ENCODE measurements at places on chromosomes 7 and 10.
A peak's percentile ranks its signal among the peaks of the same experiment; 100 is the strongest.

GRCh38 chr7:139635526-139636302 is 112.2 kb downstream of the CLEC2L start:
- peak; percentile 35 for DNase-seq

DNA sequence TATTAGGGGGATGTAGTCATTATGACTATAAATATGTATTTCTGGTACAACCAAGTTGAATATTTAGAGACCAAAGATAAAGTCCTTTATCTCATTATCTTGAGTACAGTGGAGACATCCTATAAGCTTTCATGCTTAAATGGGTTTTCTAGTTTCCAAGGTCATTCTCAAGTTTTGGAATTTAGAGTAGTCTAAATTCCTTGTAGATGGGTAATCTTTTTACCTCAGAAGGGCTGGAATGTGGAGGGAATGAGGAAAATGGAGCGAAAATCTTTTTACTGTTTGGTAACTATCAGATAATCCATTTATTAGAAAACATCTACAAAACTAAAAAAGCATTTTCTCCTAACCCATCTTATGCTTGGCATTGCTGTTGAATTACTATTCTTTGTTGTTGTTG is 181.3 kb downstream of the RNF133 start:
- DNase-seq: no peak

DNA sequence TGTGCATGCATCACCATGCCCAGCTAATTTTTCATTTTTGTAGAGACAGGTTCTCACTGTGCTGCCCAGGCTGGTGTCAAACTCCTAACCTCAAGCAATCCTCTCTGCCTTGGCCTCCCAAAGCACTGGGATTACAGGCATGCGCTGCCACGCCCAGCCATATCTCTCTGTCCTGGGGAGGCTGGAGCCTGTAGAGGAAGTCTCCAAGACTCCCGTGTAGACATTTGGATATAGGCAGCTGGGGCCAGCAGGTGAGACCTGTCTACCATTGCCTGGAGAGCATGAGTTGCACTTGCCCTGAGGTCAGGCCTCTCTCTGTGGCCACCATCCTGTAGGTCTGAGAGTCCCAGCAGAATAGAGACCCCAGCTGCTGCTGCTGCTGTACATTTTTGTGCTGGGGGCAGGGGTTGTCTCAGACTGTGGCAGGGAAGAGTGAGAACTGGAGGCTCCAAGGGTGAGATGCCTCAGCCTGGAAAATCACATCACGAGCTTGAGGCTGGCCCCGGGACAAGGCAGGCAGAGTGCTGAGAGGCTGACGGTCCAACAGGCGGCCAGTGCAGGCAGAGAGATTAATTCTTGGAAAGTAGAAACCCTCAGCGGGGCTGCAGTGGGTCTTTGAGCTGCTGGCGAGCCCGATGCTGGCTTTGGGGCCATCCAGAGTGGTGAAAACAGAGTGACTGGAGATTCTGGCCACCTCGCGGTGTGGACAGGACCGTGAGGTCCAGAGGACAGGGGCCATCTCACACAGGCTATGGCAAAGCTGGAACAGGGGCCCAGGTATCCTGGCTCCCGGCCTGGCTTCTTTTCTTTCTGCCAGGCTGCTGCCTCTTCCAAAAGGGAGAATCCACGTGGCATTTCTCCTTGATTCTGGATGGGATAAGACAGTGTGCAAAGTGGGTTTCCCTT is 60.9 kb downstream of the TMEM270 start:
- no peak for DNase-seq

DNA sequence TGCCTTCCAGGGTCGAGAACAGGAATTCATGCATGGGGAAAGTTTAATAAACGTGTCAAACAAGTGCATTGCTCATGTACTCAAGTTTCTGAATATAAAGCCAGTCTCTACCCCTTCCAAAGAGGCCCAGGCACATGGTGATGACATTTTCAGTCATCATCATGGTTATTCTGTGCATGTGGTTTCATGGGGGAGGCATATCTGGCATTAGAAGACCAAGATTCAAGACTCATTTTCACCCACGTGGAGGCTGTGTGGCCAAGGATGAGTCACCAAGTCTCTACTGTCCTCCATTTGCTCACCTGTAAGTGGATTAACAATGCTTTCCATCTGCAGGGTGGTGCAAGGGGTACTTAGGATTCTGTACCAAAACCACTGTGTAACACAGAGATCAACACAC is 34.0 kb upstream of the CNPY1 start:
- no peak for DNase-seq

DNA sequence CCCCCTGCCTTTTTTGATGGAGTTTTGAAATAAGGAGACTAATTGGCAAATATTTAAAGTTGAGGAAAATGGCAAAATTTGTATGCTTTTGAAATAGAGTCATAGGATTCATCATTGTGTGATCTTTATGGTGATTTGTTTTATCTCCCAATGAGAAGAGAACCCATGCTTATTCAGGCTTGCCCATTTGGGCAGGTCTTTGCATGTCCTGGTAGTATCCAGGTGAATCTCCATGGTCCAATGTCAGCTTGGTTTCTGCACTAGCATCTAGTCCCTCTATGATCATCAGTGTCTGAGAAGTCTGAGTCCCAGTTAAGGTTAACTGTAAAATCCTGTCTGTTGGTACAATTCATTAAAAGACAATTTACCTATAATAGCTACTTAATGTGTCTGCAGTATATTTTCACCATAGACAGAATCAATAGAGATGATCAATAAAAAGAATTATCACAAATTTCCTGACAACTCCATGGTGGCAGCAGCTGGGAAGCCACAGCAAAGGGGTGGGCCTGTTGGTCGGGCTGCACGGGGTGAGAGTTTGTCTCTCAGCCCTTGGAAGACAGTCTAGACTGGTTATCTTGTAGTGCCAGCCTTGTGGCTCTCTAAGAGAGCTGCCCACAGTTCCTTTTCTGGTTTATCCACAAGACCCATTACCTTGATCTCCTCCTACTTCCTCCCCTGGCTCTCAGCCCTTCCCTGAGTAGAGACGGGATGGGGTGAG is 22.2 kb upstream of the BMPER start:
- no peak for DNase-seq

- no peak for DNase-seq
These were observed 9.7 kb downstream of the STAMBPL1 start for GRCh38 chr10:88889559-88890337.

DNA sequence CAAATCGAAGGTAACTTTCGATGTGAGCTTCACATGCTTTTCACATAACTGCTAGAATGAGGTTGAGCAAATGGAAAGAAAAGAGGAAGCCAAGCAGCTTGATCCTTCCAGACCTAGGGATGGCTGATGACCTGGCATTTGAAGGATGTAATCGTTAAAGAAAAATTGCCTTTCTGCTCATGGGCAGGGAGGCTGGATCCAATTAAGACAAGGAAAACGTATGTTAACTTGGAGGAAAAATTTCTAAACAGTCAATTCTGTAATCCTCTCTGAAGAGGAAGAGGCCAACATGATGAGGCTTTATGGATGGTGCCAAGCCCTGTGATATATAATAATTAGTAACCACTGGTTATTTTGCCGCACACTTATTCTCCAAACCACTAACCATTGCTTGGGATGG is 12.5 kb downstream of the GRK5 start:
- no peak for DNase-seq

DNA sequence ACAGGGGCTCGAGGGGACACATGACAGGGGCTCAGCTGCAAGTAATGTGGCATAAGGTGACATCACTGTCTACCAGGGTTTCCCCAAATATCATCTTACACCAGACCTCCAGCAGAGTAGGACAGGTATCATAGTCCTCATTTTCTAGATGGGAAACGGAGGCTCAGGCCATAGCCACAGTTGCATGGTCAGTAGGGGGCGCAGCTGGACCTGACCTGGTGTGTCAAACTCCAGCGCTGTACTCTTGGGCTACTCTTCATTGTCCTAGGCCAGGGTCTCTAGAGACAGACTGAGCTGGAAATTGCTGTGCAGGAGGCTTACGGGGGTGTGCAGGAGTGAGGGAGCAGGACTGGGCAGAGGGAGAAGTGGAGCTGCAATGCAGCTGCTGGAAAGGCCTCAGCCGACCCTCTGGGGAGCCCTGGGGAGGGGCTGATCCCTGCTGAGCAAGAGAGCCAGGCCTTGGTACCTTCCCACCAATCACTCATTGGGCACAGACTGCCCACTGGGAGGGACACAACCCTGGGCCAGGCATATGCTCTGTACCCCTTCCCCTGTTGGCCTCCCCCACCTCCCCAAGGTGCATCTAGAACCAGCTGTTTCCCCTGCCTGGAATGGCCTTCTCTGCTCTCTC is 89.9 kb downstream of the CDH23 start:
- DNase-seq: no peak

DNA sequence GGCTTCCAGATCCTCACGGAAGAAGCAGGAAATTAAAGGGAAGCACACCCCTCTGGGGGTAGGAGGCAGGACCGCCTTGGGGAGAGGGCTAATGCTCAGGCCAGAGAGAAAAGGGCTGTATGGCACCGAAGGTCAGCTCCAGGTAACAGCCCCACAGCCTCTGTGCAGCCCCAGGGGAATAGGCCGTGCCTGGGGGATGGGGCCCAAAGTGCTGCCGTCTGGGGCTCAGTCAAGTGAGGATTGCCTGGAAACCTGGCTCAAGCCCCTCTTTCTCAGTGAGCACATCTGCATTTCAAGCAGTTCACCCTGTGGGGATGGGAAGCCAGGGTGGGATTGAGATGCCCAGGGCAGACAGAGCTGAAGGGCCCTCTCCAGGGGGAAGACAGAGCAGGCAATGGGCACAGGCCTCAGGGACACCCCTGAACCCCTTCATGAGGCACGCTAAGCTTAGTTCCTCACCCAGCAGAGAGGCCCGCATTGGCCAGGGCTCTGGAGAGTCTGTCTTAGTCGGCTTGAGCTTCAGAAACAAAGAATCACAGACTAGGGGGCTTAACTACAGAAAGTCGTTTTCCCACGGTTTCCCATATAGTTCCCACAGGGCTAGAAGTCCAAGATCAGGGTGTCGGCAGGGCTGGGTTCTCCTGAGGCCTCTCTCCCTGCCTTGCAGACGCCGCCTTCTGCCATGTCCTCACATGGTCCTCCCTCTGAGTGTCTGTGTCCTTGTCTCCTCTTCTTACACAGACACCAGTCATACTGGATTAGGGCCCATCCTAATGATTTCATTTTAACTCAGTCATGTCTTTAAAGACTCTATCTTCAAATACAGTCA is 118.2 kb downstream of the PTPN20 start:
- DNase-seq: no peak

GRCh38 chr10:86872757-86873156 is 84.7 kb downstream of the MMRN2 start:
- DNase-seq: no peak

DNA sequence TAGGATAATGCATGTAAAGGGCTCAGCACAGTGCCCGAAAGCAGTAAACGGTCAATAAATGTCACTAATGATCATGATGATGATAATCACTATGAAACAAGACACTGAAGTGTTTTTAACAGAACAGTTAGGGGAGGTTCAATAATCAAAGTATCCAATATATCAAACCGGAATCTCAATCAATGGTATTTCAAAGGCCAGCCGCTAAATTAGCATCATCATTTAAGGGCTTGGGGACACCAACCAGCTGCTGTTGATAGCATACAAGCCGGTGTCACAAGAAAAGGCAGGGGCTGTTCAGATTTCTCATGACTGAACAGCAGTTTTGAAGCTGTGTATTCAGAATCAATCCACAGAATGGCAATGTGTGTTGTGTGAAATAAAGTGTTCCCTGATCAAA is 316.0 kb upstream of the NPVF start:
- no peak for DNase-seq

GRCh38 chr7:118689403-118689802 is 464.9 kb downstream of the ANKRD7 start:
- no peak for DNase-seq

- no peak for DNase-seq
These were observed 59.0 kb upstream of the SORCS3 start for GRCh38 chr10:104581884-104582601.
